ENCODE measurements at places on chromosomes 2 and 18.

DNA sequence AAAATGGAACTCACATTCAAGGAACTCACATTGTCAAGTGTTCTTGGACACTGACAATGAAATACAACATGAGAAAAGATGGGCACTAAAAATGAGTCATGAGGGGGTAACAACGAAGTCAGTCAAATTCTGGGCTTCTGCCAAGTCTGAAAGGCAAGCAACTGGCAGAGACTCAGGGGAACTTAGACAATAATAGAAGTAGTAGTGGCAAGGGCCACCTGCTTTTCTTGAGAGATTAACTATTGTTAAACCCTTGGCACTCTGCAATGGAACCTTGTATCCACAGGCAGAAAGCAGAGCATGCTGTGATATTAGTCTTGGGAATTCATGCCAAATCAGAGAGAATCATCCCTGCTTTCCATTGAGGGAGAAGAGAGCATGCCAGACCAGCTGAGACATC, 382.6 kb upstream of the CDH2 start:
- no peak for DNase-seq

GRCh38 chr2:157932480-157933159, 56.5 kb upstream of the ACVR1 start:
- DNase-seq, result no peak

GRCh38 chr2:220619525-220620220, 952.4 kb downstream of the EPHA4 start:
- DNase-seq, result no peak

DNA sequence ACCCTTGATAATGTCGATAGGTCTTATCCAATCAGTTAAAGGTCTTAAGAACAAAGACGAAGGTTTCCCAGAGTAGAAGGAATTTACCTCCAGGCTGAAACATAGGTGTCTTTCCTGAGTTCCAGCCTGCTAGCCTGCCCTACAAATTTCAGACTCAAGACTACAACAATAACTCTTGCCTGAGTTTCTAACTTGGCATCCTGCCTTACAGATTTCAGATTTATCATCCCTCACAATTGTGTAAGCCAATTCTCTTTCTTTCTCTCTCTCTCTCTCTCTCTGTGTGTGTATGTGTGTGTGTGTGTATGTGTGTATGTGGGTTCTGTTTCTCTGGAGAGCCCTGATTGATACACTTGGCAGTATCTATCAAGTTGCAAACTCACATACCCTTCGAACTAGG, 37.2 kb upstream of the B4GALT6 start:
- DNase-seq, result no peak
